ENCODE measurements at places on chromosomes 3 and 15.
A peak's percentile ranks its signal among the peaks of the same experiment; 100 is the strongest.

- DNase-seq: no peak
Observed at GRCh38 chr15:31993062-31993461, 37.3 kb upstream of the CHRNA7 start.

DNA sequence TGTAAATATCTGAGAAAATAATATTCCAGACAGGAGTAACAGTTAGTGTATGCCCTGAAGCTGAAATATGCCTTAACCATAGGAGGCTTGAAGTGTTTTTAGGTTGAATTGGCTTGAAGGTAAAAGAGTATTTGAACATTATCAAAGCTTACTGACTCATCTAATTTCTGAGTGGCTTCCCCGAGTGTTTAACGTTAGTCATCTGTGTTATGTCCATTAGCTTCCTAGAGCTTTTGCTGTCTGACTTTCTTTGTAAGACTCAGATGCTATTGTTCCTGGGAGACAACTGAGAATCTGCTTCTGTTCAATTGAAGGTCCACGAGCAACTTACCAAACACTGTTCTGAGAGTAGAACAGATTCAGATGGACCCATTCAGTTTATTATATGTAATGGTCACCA lies 656.8 kb upstream of the NECTIN3 start:
- DNase-seq: no peak

DNA sequence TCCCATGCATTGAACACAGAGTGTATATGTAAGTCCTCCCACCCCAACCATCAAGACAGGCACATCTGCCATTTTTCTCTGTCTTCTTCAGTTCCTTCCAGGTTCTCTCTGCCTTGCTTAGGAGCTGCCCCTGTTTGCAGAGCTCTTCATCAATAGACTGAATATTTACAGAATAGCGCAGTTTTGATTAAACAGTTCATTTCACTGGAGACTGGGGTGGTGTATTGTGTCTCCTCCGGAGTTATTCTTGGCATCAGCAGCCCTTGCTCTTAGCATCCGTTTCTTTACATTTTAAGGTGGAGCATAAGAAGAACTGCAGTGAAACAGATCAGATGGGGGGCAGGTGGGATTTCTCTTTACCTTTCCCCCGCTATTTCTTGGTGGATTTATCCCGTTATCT lies 87.7 kb downstream of the LIPC start:
- DNase-seq: no peak

GRCh38 chr3:71585887-71586809 lies 2.6 kb upstream of the FOXP1 start:
- no peak for DNase-seq

- DNase-seq: no peak
Observed at GRCh38 chr3:14480207-14481017, 59.7 kb downstream of the GRIP2 start.

DNA sequence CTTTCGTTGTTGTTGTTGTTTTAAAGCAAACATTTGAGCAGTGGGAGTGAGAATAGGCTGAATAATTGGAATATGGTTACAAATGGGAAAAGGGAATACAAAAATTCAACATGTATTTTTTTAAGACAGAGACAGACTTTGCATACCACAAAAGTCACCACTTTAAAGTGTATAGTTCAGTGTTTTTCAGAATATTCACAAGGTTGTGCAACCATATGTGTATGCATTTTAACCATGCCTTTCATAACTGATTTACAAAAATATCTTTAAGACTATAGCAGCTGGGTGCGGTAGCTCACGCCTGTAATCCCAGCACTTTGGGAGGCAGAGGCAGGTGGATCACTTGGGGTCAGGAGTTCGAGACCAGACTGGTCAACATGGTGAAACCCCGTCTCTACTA lies 41.3 kb downstream of the EHHADH start:
- DNase-seq: no peak

GRCh38 chr3:179045719-179046402 lies 25.7 kb downstream of the ZMAT3 start:
- no peak for DNase-seq

- DNase-seq: no peak
Observed at GRCh38 chr15:71136793-71137518, 21.7 kb downstream of the THSD4 start.

DNA sequence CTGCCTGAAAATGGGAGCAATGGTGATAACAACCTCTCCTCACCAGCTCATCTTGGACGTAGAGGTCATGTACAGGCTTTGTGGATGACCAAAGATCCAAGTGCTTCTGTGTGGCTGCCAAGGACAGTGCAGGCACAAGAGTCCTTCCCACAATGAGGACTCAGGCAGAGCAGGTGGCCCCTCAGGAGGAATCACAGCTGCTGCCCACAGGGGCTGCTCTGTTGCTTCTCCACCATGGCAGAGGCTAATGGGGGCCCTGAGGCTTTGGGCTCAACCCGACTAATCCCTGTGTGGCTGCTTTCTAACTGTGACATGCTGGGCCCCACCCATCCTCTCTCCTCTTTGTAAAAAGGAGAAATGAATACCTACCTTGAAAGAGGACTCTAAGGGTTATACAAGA lies 58.1 kb upstream of the MRPS22 start:
- DNase-seq: no peak

GRCh38 chr3:171458071-171458863 lies 1.9 kb downstream of the TNIK start:
- DNase-seq: no peak

DNA sequence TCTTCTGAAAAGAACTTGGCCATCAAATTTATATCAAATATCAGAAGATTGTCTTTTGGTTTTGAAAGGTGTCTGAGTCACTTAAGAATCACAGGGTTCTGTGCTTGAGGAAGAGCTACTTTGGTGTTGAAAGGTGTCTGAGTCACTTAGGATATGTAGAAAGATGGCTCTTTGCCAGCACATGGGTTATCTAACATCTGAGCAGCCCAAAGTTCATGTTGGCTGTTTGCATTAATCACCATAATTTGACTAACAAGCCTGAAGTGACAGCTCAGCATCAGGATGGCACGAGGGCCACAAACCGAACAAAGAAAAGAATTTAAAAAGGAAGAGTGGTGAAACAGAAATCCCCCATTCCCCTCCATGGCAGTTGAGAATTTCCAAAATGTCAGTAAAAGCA lies 190.5 kb upstream of the CMC1 start:
- DNase-seq: no peak

- no peak for DNase-seq
Observed at GRCh38 chr3:141776376-141776775, 13.2 kb downstream of the GRK7 start.

DNA sequence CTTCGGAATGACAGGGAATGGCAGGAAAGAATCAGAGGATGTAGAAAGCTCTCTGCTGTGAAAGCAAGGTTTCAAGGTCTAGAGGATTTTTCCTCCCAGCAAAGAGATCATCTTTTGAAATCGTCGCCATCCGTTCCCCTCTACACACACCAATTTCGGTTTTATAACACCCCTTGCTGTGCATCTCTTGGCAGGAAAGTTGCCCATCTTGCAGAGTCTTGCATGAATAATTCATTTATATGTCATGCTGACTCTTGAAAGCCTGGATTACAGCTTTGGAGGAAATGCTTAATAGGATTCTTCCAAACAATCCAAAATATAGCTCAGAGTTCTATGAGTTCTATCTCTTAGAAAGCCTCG lies 262.7 kb downstream of the CHL1 start:
- DNase-seq: no peak

GRCh38 chr15:23629234-23629805 lies 18.3 kb downstream of the MAGEL2 start:
- no peak for DNase-seq

- DNase-seq: no peak
Observed at GRCh38 chr3:134064081-134064480, 34.4 kb upstream of the SLCO2A1 start.

- DNase-seq: no peak
Observed at GRCh38 chr3:195208631-195209030, 62.3 kb downstream of the XXYLT1 start.

DNA sequence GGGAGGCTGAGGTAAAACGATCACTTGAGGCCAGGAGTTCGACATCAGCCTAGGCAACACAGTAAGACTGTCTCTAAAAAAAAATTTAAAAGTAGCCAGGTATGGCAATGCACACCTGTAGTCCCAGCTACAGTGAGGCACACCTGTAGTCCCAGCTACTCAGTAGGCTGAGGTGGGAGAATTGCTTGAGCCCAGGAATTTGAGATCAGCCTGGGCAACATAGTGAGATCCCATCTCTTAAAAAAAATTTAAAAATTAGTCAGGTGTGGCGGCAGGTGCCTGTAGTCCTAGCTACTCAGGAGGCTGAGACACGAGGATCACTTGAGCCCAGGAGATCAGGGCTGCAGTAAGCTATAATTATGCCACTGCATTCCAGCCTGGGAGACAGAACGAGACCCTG lies 6.8 kb downstream of the MESD start:
- DNase-seq: no peak

GRCh38 chr3:50630394-50630793 lies 13.4 kb downstream of the MAPKAPK3 start:
- no peak for DNase-seq

DNA sequence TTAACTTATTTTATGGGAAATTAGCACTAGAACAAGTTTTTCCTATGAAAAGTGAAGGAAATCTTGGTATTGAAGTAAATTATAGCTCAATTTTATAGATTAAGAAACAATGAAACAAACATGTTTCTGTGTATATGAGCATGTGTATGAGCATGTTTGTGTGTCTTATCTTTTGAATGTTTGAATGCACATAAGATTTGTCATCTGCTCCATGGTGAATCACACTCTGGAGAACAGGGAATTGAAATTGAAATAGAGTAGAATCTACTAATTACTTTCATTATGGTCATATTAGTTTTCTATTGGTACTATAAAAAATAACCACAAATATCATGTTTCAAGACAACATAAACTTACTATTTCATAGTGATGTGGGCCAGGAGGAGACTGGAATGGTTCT lies 646.6 kb downstream of the OTOL1 start:
- DNase-seq: no peak

DNA sequence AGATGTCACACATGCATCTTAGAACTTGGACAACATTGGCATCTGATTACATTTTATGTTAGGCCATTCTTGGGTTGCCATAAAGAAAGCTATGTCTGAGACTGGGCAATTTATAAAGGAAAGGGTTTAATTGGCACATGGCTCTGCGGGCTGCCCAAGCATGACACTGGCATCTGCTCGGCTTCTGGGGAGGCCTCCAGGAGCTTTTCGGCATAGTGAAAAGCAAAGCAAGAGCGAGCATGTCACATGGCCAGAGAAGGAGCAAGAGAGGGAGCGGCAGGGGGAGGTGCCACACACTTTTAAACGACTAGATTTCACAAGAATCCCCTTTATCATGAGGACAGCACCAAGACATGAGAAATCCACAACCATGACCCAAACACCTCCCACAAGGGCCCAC lies 11.3 kb downstream of the RYR3 start:
- no peak for DNase-seq

DNA sequence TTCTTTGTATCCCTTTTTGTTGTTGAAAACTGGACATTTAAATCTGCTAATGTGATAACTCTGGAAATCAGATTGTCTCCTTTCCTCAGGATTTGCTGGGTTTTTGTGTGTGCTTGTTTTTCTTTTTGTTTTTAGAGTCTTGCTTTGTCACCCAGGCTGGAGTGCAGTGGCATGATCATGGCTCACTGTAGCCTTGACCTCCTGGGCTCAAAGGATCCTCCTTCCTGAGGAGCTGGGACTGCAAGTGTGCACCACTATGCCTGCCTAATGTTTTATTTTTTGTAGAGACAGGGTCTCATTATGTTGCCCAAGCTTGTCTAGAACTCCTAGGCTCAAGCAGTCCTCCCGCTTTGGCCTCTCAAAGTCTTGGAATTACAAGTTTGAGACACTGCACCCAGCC lies 44.6 kb upstream of the IL20RB start:
- no peak for DNase-seq

DNA sequence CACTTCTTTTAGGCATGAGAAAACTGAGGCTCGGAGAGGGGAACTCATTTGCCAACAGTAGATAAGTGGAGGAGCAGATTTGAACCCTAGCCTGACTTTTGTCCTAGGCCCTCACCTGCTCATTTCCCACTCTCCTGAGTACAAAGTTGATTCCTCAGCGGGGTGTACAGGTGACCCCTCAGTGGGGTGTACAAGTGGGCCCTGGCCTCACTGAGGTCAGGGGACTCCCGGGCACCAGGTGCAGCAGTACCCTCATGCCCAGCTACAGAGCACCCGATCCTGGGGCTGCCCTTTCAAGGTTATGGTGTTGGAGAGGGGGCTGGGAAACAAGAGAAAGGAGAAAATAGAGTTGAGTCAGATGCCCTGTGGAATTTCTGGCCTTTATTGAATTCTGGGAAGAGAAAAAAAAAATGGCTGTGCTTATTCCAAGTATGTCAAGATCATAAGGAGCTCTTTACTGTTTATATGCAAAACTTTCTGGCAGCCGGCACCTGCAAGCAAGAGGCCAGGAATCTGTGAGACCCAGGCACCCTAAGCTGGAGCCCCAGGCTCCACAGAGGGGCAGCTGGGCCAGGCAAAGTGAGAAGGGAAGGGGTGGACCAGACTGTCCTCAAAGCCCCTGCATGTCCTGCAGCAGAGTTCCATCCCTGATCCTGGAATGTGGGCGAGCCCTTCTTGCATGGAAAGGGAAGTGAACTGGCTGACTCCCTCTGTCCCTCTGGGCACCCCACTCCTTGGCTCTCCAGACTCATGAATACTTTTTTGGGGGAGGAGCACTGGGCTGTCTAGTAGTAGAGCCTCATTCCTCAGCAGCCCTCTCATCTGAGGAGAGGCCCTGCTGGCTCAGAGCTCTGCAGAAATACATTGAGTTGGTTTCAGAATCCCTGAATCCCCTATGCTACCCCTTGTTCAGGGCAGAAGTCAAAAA lies 43.1 kb downstream of the AMOTL2 start:
- DNase-seq: peak; percentile 86

GRCh38 chr15:100999369-100999768 lies 80.2 kb downstream of the LRRK1 start:
- DNase-seq: no peak

- no peak for DNase-seq
Observed at GRCh38 chr15:92813485-92813884, 86.6 kb upstream of the CHD2 start.

- DNase-seq: no peak
Observed at GRCh38 chr15:64571857-64572291, 111.5 kb downstream of the ZNF609 start.

DNA sequence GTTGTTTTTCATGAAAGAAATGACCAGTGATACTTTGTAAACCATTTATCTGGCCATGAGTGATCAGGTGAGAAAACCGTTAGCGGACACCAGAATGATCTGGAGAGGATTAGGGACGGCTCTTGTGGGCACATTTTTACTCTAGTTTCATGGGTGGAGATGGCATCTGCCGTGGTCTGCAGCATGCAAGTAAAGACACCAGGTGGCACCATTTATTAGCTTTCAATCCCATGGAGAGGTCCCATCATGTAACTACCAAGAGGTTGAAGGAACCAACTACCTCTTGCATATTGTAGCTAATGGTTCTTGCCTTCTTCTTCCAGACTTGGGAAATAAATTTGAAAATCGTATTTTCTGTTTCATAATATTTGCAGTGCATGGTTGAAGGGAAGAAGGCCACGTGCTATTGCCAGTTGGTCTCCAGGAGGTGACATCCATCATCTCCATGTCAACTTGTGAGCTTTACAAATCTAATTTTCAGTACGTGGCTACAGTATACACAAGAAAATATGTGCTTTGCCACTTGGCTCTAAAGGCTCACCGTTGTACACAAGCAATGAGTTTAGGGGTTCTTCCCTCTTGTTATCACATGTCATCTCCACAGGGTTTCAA lies 1.5 kb upstream of the MAPKBP1 start:
- no peak for DNase-seq

- no peak for DNase-seq
Observed at GRCh38 chr3:122066331-122067213, 11.4 kb downstream of the CD86 start.

GRCh38 chr3:21750831-21751391 lies at the start of gene ZNF385D:
TSS of gene ZNF385D (minus strand) at chr3:21751210. CDS start at chr3:21750916, 294 bp downstream.
- peak; percentile 83 for DNase-seq

- DNase-seq: no peak
Observed at GRCh38 chr3:18660059-18660458, 234.9 kb upstream of the SATB1 start.
